ENCODE measurements at places on chromosomes 5 and 9. TPM values are rescaled to one million over a fixed set of nuclear protein-coding genes. Genes with fewer than 3 reads are reported as not detected.

Gene CCDC69
- 3.0 TPM for total RNA-seq

DNA sequence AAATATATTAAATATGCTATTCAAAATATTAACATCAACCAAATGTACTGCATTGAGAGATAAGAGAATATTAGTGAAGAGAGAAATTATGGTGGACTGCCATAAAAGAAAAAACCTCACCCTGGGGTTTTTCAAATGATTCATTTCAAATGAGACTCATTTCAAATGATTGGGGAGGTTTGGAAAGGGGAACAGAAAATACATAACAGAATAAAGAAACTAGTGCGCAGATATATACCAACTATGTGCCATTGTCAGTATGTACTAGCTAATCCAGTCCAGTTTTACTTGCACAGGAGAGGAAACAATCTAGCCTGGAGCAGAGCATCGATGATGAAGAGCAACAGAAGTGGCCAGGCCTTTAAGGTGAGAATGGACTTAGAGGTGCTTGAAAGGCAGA is 651.6 kb upstream of the RORB start:
- no peak for DNase-seq

Gene EEIG1
- 17.5 TPM for total RNA-seq

- DNase-seq, result no peak
Measured at GRCh38 chr5:67437905-67438845, 241.6 kb upstream of the CD180 start.

- no peak for DNase-seq
Measured at GRCh38 chr5:19532936-19533335, 455.1 kb downstream of the CDH18 start.

GRCh38 chr5:89697581-89697980 is 712.0 kb downstream of the CETN3 start:
- DNase-seq, result no peak

Gene BNC2
- total RNA-seq, result not detected

GRCh38 chr9:109289931-109290330 is 30.9 kb downstream of the EPB41L4B start:
- DNase-seq, result no peak
